ENCODE measurements at places on chromosomes 11 and 22.
A peak's percentile ranks its signal among the peaks of the same experiment; 100 is the strongest.

- no peak for DNase-seq
These were observed 40.4 kb upstream of the AMPD3 start for GRCh38 chr11:10414659-10415058.

GRCh38 chr11:111176603-111177002 lies 68.9 kb upstream of the POU2AF2 start:
- DNase-seq, result no peak

DNA sequence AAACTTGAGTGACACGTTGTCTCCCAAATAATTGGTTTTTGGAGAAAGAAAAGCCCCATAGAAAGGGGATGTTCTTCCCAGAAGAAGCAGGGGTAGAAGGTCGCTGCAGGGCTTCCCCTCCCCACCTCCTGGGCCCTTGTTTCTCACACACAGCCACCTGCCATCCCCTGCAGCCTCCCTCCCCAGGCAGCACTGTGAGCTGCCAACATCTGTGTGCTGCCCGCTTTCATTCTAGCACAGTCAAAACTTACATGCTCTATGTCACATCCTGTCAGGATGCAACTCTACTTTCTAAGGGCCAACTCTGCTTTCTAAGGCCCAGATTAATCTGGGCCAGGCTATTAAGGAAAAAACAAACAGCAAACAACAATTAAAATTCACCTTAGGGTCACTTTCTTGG lies 309.4 kb upstream of the ZC3H12C start:
- no peak for DNase-seq

- no peak for DNase-seq
These were observed 34.7 kb downstream of the NECTIN1 start for GRCh38 chr11:119694334-119694733.

- DNase-seq, result no peak
These were observed 406.0 kb downstream of the MIAT start for GRCh38 chr22:27063406-27063805.

DNA sequence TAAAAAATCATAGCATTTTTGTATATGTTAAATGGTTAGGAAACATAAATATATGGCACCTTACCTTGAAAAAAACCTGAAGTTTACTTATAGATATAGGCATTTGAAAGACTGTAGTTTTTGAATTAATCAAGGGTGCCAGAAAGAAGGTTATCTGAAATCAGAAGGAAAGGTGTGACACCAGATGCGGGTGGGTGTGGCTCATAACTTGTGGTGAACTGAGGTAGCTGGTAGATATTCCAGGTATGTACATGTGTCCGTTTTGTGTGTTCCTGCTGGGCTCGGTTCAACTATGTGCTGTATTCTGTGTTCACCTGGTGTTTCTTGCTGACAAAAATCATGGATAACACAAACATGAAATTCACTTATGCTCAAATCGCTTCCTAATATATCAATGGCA lies 35.6 kb downstream of the STK33 start:
- DNase-seq, result no peak

- DNase-seq, result no peak
These were observed 183.9 kb upstream of the CTSC start for GRCh38 chr11:88521399-88521798.

DNA sequence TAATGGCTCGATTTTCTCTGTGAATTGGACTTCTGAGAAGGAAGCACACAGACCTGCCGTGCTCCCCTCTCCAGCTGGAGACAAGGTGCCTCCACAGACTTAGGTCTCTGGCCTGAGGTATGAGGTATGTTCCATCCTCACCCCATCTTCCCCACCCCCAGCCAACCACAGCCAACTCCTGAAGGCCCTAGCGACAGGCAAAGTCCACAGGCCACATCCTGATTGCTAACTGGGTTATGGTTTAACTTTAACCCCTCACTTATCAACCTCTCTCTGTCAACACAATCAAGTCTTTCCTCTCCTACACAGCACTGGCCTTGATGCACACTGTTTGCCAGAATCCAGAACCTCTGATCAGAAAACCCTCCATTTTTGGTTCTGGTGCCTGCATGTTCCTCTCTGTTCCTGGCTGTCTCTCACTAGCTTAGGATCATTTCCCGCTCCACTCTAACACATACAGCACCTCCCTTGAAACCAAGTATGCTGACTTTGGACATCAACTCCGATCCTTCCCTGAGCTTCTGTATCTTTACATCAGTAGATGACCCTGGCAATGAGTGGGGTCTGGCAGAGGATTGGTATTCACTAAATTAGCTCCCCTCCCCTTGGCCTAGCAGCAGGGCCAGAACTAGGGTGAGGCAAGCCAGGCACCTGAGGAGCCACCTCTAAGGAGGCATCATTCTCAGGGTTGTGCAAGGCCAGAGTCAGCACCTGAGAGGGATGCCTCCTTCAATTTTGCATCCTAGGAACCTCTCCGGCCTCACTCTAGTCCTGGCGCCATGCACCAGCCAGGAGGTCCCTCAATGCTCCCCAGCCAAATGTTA lies 22.0 kb downstream of the JAML start:
- DNase-seq, result no peak

GRCh38 chr11:25943777-25944661 lies 387.9 kb upstream of the ANO3 start:
- DNase-seq, result no peak

DNA sequence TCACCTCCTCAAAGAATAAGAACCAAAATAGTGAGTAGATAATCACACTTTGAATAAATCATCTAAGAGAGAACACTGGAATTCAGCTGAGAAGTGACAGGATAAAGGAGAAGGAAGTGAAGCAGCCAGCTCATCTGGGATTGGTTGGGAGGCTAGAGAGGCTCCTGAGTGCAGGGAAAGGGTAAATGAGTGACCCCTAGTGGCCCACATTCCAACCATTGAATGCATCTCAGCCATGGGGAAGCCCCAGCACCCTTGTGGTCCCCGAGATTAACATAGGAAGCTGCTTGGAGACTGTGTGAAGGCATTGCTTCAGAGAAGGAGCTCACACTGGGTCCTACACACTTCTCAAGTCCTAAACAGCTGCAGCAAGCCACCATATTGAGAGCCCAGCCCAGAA lies 82.3 kb downstream of the JRKL start:
- DNase-seq, result no peak

DNA sequence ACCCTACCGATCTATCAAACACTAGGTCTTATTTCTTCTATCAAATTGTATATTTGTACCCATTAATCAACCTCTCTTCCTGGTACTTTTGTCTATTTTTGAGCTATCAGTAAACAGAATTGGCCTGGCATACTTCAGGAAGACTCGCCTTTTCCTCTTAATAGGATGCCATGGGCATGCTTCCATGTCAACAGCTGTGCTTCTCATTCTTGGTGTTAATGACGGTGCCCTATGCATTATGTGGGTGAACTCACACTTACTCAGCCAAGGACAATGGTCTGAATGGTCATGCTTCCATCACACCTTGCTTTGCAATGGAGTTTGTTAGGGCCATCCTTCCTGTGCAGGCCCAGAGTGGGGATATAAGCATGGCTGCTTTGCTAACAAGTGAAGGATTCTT lies 521.8 kb downstream of the MIAT start:
- DNase-seq, result no peak

DNA sequence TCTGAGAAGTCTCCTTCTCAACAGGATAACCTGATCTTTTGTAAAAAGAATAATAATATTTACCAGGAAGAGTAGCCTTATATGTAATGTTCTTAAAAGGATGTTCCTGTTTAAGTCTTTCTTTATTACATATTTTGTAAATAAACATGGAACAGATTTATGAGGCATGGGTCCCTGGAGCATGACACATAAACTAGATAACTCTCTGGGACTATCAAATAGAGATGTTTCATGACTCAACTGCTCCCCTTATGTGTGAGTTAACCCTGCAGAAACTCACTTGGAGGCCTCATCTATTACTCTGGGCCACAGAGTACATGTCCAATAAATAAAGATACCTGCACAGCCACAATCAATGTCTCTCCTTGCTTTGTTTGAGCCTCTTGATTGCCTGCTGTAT lies 64.6 kb downstream of the GDPD4 start:
- no peak for DNase-seq

DNA sequence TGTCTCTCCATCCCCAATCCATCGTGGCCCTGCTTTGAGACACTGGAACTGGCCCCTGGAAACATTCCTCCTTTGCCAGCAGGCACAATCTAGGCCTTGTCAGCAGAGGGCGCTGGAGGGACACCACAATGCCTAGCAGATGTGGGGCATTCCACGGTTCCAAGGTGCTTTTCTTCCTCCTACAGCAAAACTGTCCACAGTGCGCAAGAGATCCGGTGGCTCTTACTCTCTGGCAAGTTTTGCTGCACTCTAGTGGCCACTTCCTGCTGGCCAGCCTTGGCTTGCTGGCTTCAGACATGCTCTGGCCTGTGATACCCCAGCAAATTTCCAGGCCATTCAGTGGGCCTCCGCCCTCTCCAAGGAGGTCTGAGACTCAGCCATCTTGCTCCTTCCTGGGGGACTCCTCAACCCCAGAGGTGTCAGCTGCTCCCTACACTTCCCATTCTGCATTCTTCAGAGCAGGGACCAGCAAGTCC lies 17.1 kb upstream of the RBM4B start:
- DNase-seq, result peak; percentile 72

DNA sequence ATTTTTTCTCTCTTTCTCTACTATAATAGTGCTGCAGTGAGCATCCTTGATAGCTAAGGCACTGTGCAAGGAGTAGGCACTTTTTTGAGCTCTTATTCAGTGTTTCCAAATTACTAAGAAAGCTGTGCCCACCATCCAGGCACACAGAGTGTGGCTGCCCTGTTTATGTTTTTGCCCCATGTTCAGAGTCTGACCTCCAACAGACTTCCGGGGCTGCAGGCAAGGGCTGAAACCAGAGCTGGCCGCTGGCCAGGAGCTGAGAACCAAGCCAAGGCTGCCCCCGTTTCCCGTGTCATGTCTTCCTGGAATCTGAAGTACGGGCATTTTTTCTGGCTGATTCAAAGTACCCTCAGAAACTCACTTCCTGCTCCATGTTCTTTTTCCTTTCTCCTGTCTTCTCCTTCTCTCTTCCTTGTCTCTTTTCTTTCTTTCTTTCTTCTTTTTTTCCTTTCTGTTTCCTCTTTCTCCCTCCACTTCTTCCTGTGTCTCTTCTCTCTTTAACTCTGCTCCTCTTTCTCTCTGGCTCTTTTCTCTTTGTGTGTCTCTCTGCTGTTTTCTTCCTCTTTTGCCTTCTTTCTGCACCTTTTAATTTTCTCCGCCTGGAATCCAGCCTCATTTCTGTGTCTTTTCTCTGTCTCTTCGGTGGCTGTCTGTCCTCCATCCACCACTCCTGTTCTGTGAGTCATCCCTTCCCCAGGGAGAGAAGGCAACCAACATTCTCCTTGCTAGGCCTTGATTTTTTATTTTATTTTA lies 17.0 kb upstream of the KCTD14 start:
- DNase-seq, result no peak

DNA sequence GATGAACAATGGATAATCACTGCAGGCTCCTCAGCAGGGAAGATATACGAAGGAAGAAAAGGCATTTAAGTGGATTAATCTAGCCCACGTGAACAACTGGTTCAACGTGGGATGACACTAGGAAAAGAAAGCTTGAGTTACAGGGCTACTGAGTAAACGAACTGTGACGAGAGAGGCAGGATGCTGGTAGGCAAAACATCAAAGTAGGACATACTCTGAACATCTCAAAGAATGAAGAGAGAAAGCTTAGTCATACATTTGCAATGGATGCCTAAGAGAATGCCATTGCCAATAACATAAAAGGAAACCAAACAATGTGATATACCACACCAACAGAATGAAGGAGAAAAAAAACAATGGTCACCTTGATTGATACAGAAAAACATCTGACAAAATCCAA lies 12.9 kb downstream of the USP28 start:
- no peak for DNase-seq

DNA sequence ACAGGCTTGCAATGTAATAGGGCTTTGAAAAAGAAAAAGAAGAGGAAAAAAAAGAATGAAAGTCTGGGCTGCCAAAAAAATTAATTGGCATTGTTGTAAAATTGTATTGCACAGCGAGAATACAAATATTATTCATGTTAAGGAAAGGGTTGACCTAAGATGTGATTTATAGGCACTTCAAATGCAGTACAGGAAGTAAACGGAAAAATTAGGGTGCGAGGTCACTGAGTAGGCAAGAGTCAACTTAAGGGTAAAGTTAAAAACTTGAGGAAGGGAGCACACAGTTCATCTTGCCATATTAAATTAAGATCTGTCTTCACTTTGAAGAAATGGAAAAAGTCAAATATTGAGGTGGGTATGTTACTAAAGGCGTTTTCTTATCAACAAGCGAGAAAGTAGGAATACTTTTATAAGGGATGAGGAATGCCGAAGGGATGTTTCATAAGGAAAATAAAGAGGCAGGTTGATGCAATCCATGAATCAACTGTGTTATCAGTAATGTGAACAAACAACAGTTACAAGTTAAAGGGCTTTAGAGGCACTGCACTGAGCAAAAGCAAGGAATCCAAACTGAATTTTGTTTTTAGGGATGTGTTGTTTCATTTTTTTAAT lies 123.0 kb downstream of the WT1 start:
- no peak for DNase-seq

GRCh38 chr11:10639350-10639749 lies 54.2 kb downstream of the IRAG1 start:
- no peak for DNase-seq

DNA sequence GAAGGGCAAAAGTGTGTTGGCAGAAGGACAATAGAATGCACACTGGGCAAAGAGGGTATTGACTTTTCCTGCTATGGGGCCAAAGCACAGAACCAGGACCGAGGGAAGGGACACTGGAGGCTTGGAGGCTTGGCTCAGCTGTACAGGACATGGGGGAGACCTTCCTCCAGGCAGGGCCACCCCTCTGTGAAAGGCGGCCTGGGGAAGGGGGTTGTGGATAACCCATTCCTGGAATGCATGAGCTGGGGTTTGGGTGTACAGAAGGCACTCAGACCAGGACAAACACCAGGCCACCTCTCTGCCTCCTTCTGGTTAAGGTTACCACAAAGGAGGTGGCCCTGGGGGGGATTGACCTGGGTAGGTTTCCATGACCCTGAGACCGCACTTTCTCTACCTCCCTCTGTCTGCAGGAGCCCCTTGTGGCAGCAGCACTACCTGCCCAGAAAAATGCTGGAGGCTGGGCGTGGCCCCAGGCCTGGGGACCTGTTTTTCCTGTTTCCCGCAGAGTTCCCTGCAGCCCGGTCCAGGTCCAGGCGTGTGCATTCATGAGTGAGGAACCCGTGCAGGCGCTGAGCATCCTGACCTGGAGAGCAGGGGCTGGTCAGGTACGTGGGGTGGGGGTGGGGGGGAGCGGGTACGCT lies 9.6 kb downstream of the P2RY2 start:
- no peak for DNase-seq

- no peak for DNase-seq
These were observed 17.9 kb downstream of the C1QTNF6 start for GRCh38 chr22:37169947-37170688.

DNA sequence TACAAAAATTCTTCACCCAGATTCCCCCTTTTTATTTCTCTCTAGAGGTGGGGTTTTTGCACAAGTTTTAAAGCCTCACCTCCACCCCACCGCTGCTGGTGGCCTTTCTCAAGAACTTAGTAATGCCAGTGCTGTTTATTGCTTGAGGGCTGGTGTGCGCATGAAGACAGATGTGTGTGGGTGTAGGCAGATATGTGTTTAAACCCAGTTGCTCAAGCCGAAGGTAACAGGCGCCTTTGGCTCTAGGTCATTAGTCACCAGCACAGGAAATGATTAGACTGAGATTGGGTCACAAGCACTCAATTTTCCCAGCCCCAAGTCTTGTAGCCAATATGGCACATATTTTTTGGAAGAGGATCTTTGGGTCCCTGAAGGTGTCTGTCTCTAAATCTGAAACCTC lies 2.7 kb upstream of the CLMP start:
- DNase-seq, result no peak

- no peak for DNase-seq
These were observed 23.0 kb downstream of the CRKL start for GRCh38 chr22:20940186-20940651.

All from activated naive CD4-positive, alpha-beta T cell (primary cell).